ENCODE measurements at places on chromosomes 16 and 17.

DNA sequence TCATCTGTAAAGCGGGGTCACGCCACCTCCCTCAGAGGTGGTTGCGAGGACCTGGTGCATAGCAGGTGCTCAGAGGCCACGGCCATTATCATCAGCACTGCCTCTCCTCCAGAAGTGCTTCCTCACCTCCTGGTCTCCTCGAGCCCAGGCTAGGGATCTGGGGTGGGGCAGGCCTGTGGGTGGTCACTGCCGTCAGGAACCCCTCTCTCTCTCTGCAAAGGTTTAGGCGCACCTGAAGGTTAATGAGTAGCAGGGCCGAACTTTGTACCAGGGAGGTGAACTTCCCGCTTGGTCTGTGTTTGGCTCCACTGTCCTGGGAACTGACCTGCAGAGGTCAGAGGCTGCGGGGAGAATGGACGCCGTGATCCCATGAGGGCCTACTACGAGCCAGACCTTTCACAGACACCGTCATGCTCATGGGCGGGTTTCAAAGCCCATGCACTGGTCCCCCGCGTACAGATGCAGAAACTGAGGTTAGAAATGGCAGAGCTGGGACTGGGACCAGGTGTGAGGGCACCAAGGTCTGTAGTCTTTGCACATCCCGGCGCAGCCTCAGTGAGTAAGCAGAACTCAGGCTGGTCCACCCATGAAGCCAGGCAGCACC is 13.8 kb downstream of the JUP start:
- no peak for DNase-seq

DNA sequence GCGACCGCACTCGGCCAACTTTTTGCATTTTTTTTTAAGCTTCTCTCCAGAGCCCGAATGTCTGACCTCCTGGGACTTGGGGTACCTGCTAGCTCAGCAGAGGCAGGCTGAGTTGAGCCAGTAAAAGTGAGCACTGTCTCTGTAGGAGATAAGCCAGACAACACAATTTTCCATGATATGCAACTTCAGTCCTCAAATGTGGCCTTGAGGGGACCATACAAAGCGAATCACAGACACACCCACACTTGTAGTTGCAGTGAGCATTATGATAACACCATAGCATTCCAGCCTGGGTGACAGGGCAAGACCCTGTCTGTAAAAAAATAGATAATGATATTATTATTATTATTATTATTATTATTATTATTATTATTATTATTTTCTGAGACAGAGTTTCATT is 2.6 kb downstream of the DPEP2 start:
- no peak for DNase-seq

DNA sequence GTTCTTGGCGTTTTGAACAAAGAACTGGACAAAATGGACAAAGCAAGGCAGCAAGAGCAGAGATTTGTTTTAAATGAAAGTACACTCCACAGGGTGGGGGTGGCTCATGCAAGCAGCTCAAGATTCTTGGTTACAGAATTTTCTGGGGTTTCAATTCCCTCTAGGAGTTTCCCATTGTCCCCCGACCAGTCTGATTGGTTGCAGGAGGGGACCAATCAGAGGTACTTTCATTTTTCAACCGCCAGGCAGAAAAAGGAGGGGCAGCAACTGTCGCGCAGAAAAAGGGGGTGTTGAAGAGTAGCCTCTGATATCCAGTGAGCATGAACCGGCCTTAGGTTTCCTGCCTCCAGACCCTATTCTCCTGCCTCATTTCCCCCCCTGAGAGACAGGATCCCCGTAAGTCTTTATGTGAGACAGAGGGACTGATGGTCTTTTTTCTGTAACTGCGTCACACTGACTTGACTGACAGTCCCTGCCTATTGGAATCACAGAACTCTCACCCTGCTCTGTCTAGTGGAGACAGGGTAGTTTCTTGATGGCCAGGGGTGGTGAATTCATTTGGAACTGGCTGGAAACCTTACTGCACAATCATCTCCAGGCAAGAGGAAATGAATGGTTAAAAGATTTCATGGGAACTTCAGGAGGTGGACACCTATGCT is 59.4 kb upstream of the ALOX12 start:
- DNase-seq, result no peak

DNA sequence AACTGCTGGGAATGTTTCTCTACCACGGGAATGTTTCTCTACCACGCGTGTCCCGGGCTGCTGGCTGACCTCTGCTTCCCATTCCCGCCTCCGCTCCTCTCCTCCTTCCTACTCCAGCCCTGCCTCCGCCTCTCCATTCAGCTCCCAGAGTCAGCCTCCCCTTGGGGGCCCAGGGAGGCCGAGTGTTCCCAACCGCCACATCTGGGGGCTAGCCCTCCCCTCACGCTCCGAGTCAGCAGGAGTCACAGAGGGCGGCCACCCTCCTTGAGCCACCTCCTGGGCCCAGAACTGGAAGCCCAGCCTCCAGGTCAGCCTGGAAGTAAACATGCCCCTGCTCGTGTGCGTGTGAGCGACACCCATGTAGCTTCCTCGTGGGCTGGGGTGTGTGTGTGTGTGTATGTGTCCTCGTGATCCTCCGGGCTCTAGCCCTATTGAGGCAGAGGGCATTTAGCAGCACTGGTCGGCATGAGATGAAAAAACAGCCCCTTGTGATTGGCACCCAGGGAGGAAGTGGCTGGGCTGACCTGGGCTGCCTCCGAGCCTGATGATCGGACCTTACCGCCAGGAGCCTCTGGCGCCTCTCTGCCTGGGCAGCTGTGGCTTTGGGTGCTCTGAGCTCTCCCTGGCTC is 7.3 kb downstream of the CYGB start:
- no peak for DNase-seq

DNA sequence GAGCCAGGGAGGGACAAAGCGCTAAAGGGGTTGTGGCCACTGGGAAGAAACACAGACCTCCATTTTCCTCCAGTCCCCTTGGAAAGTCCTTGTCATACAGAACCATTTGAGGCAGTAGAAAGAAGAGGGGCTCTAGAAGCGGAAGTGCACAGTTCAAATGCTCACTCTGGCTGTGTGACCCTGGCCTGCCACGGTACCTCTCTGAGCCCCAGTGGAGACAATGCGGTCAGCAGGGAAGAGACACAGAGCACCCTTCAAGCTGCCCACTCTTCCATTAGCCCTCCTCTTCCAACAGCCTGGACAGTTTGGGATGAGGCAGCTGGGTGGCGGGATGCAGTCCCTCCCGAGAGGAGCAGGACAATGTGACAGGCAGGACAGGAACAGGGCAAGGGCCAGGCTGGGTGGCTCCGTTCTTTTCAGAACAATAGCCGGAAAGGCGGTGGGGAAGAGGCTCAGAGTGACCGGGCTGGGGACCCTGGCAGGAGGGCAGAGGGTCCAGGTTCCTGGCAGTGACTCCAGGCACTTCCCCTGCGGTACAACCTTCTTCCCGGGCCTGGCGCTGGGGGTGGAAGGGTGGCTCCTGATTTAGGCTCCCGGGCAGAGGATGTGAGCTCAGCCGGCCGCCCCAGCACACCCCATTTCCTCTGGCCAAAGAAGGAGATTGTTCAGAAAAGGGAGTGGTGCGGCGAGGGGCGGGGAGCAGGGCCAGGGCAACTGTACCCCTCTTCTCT is 5.6 kb downstream of the CASKIN2 start:
- DNase-seq, result no peak

GRCh38 chr16:64695684-64696083 is 426.2 kb downstream of the CDH11 start:
- DNase-seq, result no peak

DNA sequence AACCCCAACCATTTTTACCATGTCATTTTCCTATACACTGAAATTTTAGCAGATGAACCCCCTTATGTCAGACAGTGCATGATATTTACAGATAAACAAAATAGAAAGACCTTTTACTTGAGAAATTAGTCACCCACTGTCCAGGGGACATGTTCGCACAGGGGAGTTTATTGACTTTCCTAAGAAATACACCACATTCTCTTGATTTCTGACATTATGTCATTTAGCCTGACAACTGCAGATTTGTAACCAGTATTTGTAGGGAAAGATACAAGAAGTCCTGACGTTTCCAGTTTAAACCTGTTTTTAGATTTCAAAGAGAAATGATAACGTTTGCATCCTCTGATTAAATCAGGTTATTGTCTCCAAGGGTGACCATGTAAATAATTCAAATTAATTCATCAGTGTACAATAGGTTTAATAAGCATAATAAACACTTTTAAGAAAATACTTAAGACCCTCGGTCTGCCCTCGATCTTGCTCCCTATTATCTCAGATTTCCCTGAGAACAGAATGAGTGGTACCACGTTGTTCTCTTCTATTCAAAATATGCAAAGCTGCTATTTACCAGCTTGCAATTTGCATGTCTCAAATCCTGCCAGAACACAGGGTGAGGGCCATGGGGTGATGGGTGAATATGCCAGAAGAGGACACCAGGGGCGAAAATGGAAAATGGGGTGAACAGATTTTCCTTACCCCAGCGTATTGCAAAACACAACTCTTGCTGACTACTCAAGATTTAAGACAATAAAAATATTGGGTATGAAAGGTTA is 2.1 kb upstream of the LYRM9 start:
- no peak for DNase-seq
